ENCODE measurements at places on chromosomes 6 and 20.

DNA sequence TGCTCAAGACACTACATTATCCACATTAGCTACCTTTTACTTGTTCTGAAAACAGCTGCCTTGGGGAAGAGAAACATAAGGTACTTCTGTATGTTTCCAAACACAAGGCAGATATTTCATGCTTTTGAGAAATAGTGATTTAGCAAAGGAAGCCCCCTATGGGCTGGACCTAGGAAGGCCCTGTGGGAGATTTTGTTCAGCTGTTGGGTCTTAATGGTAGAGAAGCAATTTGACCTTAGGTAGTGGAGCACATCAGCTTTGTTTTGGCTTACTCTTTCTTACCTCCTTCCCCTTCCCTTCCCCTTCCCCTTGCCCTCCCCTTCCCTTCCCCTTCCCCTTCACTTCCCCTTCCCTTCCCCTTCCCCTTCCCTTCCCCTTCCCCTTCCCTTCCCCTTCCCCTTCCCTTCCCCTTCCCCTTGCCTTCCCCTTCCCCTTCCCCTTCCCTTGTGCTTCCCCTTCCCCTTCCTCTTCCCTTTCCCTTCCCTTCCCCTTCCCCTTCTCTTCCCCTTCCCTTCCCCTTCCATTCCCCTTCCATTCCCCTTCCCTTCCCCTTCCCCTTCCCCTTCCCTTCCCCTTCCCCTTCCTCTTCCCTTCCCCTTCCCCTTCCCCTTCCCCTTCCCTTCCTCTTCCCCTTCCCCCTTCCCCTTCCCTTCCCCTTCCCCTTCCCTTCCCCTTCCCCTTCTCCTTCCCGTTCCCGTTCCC, 84.6 kb downstream of the ANKS1A start:
- no peak for DNase-seq

DNA sequence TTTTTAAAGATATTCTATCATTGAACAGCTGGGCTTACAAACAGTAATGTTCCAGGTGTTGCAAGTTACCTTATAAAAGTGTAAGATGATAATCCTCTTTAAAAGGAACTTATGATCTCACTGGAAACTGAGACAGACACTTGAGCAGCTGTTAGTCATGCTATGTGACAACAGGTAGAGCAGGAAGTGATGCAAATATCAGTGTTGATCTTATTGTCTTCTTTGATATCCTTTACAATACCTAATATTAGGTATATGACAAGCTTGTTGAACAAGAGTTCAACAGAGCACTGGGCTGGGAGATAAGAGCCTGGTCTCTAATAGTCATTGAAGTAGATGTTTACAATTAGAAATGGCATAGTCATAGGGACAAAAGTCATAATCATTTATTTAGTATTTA, 150.0 kb downstream of the UBE3D start:
- no peak for DNase-seq

DNA sequence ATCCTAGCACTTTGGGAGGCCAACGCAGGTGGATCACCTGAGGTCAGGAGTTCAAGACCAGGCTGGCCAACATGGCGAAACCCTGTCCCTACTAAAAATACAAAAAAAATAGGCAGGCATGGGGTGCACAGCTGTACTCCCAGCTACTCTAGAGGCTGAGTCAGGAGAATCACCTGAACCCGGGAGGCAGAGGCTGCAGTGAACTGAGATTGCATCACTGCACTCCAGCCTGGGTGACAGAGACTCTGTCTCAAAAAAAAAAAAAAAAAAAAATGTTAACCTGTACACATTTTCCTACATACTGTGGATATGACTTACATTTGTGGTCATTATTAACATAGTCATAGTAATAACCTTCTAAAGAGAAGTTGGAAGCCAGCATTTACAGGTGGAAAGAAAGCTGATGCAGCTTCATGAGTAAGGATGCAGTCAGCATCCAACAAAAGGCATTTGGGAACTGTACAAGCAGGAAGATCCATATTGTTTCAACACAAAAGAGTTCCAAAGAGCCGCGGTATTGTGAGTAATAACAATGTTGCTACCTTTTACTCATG, 186.2 kb downstream of the GPX5 start:
- DNase-seq = no peak

DNA sequence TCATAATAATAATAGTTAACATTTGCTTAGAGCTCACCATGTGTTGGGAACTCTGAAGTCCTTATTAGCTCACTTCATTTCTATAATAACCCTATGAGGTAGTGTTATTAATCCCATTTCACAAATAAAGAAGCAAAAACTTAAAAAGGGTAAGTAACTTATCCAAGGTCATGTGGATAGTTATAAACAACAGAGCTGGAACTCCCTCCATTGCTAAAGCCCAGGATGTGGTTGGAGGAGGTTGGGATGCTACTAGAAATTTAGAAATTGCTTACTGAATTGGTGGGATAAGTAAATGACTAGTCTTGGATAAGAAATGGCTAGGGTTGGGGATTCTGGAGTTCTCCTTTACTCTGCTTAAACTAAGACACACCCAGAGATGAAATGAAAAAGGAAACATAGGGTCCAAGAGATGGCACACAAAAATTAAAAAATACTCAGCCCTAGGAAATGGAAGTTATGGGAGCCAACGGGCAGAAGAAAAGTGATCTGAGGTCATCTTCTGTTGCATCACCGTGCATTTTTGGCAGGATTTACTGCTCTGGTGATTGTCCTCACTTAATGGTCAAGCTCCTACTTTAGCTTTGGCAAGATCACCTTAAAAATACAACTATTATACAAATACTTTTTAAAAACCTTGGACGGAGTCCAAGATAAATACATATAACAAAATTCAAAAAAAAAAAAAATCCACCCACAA, 7.7 kb upstream of the CLIC5 start:
- no peak for DNase-seq

DNA sequence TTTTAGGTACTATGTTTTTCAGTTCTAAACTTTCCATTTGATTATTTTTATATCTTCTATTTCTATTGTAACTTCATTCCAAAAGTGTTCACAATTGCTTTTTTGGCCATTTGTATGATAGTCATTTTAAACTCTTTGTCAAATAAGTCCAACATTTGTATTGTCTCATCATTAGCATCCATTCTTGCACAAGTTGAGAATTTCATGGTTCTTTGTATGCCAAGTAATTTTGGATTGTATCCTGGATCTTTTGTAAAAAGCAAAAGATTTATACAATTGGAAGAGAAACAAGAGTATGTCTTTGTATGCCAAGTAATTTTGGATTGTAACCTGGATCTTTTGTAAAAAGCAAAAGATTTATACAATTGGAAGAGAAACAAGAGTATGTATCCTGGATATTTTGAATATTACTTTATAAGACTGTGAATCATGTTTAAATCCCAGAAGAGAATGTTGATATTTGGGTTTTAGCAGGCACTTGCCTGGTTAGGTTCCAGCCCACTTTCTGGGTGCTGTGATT, 36.9 kb upstream of the NT5E start:
- no peak for DNase-seq

DNA sequence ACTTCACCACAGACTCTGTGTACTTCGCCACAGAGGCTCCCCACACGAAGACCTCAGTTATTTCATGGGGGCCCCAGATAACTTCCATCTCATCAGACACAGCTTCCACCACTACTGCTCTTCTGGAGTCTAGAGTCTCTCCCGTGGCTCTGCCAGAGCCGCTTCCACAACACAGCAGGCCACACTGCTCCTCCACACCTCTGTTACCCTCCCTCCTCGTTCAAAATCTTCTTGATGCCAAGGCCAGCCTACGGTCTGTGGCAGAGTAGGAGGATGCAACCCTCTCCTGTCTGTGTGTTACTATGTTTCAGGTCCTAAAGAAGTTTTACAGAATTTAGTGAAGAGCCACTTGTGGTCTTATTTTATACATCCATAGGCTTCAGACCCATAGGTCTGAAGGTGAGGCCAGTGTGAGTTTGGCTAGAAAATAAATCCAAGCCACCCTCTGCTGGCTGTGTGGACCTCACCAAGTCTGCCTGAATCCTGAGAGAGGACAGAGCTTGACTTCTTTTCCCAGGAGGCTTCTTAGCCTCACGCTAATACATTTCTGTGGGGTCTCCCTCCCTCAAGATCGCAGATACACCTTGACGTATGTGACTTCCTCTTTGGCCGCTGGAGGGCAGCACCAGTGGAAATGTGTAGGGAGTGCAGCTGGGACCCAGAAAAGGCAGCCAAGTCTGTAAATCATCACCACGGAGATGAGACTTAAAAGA, 197.7 kb downstream of the FAXC start:
- DNase-seq = peak; percentile 64

GRCh38 chr6:34084591-34085290, 61.1 kb downstream of the GRM4 start:
- no peak for DNase-seq

- no peak for DNase-seq
Measured at GRCh38 chr6:122008101-122008999, 391.1 kb upstream of the HSF2 start.

- DNase-seq = no peak
Measured at GRCh38 chr6:4888841-4889240, 112.6 kb downstream of the CDYL start.

DNA sequence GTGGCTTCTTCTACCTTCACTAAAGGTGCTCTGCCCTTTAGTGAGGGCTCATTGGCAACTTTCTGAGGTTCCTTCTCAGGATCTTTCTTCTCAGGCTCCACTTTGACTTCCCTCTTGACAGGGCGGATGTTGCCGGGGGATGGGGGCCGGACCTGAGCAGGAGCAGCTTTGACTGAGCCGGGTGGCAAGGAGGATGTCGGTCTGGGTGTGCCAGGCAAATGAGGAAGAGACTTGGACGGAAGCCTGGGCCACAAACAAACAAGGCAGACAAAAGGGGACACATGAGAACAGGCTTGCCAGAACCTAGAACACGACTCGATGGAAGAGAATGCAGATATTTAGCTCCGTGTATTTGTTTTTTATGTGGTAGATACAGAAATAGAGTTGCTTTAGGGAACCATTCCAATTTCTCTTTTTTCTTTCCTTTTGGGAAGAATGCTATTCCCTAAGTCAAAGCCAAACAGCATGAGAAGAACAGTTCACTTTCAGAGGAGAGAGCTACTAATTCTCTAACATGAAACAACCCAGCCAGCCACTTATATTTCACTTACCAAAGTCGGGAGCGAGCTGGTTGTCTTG, 76.2 kb upstream of the BCLAF1 start:
- DNase-seq = no peak

GRCh38 chr20:41142919-41143318, 5.6 kb downstream of the PLCG1 start:
- DNase-seq = peak; percentile 63

DNA sequence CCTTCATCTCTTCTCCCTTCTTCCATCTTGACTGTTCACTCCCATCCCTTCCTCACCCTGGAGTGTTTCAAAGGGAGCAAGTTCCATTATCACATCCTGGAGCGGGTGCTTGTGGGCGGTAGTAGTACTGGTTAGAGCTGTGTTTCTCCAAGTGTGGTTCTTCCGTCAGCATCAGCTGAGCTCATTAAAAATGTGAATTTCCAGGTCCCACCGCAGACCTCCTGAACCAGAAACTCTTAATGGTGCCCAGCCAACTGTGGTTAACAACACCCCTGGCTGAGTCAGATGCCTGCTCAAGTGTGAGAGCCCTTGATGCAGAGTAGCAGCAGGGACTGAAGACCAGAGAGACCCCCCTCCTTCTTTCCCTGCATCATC, 24.4 kb downstream of the ANGPT4 start:
- DNase-seq = no peak

- no peak for DNase-seq
Measured at GRCh38 chr20:6956574-6956973, 189.1 kb downstream of the BMP2 start.

DNA sequence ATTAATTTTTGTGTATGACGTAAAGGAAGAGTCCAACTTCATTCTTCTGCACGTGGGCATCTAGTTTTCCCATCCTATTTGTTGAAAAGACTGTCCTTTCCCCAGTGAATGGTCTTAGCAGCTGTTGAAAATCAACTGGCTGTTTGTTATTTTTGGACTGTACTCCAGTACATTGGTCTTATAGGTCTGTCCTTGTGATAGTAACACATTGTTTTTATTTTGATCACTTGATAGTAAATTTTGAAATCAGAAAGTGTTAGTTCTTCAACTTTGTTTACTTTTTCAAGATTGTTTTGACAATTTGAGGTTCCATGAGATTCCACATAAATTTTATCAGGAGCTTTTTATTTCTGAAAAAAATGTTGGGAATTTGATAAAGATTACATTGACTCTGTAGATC, 280.2 kb upstream of the FOXQ1 start:
- no peak for DNase-seq

DNA sequence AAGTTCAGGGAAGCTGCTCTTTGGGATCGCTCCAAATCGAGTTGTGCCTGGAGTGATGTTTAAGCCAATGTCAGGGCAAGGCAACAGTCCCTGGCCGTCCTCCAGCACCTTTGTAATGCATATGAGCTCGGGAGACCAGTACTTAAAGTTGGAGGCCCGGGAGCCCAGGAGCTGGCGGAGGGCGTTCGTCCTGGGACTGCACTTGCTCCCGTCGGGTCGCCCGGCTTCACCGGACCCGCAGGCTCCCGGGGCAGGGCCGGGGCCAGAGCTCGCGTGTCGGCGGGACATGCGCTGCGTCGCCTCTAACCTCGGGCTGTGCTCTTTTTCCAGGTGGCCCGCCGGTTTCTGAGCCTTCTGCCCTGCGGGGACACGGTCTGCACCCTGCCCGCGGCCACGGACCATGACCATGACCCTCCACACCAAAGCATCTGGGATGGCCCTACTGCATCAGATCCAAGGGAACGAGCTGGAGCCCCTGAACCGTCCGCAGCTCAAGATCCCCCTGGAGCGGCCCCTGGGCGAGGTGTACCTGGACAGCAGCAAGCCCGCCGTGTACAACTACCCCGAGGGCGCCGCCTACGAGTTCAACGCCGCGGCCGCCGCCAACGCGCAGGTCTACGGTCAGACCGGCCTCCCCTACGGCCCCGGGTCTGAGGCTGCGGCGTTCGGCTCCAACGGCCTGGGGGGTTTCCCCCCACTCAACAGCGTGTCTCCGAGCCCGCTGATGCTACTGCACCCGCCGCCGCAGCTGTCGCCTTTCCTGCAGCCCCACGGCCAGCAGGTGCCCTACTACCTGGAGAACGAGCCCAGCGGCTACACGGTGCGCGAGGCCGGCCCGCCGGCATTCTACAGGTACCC, at the start of gene ESR1:
Gene ESR1, plus strand, starts transcription at position 170 of the 858 bp plus-strand sequence. Its CDS starts 231 bp downstream, at position 401.
- DNase-seq = no peak

DNA sequence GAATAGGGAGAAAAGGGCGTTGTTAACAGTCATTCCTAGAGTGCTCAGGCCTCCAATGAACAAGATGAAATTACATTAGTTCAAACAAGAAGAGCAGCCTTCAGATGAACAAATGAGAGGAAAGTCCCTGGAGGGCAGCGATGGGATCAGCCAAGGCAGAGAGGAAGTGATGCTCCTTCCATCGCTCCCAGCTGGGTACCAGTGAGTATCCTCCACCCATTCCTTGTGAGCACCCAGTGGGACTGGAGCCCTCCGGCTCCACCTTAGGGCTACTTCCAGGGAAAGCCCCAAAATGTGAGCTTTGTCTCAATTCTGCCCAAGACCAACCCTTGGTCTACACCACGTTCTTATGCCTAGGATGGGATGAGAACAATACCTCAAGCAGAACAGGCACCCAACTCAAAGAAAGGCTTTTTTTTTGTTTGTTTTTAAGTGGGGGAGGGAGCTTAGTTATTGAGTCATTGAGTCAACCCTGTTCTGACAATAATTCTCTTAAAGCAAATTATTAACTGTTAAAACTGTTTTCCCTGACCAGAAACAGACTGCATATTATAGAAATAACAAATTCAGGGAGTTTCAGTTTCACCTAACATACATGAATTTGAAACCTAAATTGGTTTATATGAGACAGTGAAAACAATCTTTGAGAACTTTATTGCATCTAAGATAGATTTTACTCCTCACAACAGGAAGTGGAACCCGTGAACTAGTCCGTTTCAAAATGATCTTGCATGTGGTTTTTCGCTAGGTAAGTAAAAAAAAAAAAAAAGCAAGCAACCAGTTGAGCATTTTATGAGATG, 106.9 kb downstream of the IPCEF1 start:
- DNase-seq = no peak

Data from activated naive CD4-positive, alpha-beta T cell treated with anti-CD3 and anti-CD28 coated beads, Interleukin-2, amount 50 U/mL, for 72 hours (primary cell).